Psoas muscle (tissue), 8 donors: ENCODE measurements at places on chromosomes 4 and X. TPM values are rescaled to one million over a fixed set of nuclear protein-coding genes. Genes with fewer than 3 reads are reported as not detected.

- no peak for DNase-seq
Observed at GRCh38 chrX:109274806-109275205, 207.1 kb downstream of the GUCY2F start.

DNA sequence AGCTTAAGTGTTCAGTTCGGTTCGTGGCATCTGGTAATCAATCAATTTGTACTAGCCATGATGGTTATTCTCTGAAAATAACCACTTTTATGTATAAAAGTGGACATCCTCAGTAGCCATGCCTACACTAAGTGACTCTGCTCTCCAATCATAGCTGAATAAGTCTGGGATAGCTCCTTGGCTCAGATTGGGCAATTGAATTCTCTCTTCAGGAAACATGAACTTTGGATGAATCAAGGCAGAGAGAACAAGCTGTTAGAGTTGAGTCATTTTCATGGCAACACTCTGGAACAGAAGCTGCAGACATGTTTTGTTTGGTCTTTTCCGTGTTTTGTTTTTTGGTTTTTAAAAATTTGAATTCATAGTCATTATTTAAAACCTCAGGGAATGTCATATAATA lies 66.8 kb upstream of the TMEM164 start:
- DNase-seq: no peak

GRCh38 chr4:1978226-1978625 lies 30.5 kb downstream of the NELFA start:
- DNase-seq: no peak

DNA sequence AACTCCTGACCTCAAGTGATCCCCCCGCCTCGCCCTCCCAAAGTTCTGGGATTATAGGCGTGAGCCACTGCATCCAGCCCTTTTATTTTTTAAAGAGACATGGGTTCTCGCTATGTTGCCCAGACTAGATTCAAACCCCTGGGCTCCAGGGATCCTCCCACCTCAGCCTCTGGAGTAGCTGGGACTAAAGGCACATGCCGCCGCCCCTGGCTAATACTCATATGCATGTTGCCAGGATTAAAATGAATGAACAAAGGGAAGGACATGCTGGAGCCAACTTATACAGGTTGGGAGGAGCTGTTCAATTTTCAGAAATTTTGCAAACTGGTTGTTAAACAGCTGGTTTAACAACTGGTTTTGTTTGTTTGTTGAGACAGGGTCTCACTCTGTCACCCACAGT lies 1.4 kb upstream of the FTSJ1 start:
- DNase-seq: no peak

GRCh38 chrX:154516656-154517100 lies 646 bp upstream of the FAM3A start:
- no peak for DNase-seq

- no peak for DNase-seq
Observed at GRCh38 chr4:12562021-12562420, 922.1 kb downstream of the RAB28 start.

DNA sequence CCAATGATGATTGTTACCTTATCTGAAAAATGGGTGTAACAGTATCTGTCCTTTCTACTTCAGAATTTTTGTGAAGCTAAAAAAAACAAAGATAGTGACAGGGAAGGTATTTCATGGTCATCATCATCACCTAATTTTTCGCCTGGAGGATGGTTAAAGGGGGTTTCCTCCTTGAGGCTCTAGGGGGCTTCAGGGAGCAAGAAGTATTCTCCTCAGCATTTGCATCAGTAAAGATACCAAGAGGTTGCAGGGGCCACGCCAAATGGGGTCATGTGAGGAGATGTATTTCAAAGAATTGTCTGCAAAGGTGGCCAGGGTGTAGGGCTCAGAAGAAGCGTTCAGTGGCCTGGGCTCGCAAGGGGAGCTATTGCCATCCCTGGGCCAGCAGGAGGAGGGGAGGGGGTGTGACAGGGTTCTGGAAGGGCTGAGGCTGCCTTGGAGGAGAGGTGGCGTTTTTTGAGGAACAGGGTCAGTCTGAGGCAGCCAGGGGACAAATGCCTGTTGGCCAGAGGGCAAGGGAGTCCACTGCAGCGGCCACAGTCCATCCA lies 7.3 kb upstream of the NSG1 start:
- DNase-seq: no peak

DNA sequence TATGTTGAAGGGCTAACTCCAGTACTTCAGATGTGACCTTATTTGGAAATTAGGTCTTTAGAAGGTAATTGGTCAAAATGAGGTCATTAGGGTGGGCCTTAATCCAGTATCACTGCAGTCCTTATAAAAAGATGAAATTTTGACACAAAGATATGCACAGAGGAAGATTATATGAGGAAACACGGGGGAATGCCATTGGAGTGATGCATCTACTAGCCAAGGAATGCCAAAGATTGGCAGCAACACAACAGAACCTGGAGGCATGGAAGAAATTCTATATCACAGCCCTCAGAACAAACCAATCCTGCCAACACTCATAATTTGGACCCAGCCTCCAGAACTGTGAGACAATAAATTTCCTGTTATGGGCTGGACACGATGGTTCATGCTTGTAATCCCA lies 17.6 kb downstream of the TRIM61 start:
- no peak for DNase-seq

DNA sequence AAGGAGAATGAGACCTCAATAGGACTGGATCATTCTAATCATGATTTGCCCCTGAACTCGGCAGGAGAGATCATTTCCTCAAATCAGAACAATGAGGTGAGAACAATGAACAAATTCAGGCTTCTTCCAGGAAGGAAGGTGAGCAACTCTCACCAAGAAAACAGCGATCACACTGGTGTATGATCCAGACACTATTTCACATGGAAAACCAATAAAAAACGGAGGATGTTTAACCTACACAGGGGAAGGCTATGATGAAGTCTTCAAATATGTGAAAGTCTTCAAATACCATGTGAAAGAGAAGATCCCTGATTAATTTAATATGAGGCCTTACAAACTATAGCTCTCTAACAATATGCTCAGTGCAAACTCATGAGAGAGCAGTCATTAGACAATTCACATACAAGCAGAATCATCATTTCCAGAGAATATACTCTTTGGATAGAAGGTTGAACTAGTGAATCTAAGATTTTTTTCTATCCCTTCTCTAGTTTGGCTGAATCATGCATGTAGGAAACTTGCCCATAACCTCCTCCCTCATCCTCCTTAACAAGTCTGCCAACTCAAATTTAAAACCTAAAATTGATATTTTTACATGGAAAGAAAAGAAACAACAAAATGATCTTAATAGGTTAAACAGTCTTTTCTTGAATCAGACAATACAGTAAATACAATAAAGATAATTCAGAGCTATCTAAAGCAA lies 122.5 kb downstream of the ADAMTS3 start:
- DNase-seq: no peak

DNA sequence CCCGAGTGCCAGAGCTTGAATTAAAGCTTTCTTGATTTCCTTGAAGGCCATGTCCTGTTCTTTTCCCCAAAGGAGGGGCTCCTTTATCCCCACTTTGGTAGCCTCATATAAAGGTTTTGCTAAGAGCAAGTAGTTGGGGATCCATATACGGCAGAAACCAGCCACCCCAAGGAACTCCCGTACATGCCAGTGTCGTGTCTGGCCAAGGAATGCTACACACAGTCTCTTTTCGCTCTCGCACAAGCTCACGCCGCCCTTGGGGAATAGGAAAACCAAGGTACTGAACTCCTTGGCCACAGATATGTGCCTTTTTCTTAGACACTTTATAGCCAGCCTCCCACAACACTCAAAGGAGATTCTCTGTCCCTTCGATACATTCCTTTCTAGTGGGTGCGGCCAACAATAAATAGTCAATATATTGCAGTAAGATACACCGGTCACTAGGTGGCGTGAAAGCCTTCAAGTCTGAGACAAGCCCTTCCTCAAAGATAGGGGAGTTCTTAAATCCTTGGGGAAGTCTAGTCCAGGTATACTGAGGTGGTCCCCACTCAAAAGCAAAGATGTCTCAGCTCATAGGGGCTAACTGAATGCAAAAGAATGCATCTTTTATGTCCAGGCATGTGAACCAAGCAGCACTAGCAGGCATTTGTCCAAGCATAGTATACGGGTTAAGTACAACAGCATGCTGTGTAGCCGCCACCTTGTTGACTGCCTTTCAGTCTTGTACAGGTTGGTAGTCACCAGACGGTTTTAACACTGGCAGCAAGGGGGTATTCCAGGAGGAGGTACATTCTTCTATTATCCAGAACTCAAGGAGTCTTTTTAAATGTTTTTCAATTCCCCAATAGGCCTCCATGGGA lies 57.8 kb upstream of the XAGE1B start:
- DNase-seq: no peak

DNA sequence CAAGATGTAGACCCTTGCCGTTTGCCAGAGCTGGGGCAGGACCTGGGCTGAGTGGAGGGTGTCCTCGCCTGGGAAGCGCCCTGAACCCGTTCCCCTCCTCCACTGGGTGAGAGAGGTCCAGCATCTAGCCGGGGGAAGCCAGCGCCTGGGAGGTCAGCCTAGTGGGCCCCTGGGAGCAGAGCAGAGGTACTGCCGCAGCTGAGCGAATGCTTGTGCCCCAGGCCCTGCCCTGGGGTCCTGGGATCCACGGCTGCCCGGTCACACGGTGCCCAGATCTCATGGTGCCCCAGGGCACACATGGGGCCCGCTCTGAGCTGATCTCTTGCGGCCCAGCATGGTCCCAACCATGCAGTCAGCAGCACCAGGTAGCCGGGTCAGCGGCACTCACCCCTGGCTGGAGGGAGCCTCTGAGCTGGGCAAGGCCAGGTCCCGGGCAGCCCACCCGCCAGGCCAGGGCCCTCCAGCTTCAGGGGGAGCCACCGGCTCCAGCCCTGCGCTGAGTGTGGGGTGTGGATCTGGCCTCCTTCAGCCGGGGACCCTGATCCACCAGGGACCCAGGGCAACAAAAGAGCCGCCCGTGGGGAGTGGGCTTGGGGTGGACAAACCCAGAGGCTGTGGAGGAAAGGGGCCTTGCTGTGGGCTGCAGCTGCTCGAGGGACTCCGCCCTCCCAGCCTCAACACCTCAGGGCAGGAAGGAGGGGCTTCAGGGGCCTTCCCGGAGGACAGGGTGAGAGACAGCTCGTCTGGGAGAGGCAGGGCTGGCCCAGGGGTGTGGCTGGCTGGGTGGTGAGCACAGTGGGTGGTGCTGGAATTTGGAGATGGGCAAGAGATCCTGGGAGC lies 4.1 kb upstream of the CPLX1 start:
- peak; percentile 8 for DNase-seq

DNA sequence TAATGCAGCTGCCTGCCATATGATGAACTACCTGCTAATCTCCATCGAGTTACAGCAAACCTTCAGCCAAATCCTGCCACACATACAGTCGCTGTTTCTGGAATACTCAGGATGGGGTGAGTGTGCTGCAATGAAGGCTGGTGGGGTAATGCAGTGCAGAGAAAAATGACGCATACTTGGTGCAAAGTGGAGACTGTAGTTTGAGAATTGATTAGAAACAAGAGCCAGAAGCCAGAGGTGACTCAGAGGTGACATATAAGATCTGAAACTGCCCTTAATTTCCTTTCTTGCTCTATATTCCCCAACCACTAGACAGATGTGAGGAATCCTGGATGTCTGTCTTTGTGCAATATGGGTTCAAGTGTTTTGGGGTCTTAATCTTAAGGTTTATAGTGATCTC lies 22.0 kb downstream of the C4orf54 start:
- DNase-seq: no peak

- no peak for DNase-seq
Observed at GRCh38 chr4:48275247-48275646, 5.6 kb upstream of the TEC start.

DNA sequence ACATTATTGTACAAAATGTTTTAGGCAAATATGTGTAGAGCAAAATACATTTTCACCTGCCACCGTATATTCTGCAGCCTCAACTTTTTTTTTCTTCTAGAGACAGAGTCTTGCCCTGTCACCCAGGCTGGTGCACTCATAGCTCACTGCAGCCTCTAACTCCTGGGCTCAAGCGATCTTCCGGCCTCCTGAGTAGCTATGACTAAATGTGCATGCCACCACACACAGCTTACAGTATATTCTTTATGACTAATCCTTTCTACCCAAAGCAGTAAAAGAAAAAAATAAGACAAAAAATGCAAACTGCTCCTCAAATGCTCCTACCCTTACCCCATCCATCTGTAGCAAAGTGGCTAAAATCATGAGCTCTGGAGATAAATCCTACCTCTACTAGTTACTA lies 426.3 kb downstream of the KCNIP4 start:
- no peak for DNase-seq

DNA sequence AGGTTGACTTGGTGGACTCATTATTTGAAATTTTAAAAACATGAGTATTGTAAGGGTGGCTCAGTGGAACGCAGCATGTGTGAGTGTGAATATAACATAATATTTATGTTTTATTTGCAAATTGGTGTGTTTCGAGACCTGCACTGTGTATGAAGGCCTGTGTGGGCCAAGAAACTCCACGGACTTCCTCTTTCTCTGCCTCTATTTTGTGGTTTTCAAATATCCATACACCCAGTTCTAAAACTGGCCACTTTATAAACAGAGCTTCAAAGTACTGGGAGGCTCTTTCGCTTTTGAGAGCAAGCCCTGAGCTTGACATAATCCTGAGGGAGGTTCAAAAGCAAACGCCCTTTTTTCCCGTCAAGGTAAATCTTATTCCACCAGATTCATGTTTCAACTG lies 187.7 kb downstream of the GPAT3 start:
- DNase-seq: no peak

DNA sequence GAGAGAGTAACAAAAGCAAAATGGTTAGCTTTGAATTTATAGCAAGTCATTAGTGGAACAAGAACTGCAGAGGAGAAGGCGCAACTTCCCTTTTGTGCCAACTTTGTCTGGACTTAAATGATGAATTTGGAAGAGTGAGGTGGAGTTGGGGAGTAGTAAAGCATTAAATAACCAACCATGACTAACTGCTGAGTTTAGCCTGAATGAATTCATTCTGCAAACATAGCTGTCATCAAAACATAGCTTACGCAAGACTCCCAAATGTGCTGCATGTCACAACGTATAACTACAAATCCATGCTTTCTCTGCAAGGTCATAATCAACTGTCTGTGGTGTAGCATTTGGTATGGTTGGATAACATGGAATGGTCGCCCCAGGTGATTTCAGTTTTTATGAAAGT lies 75.9 kb upstream of the RPL34 start:
- no peak for DNase-seq

DNA sequence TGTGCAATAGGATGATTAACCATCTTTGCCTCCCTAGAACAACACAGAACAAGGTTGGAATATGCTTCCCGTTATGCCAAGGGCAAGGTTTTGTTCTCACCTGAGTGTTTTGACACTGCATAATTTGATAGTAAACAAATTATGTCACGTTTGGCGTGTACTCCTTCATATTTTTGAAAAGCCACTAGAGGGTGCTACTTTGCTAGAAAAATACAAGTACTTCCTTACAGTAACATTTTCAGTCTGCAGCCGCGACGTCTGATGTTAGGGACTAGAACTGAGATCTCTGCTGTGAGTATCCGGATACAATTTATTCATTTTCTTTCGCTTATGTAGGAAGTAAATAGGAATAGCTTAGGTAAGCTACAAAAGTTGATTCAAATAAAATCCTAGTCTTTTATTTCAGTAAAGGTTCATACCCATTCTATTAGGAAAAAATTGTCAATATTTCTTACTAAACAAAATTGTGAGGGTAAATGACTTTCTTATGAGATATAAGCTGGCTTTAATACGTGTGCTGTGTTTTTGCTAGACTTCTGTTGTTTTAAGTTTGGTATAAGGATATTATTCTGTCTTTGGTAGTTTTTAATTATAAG lies 181.1 kb upstream of the WDFY3 start:
- DNase-seq: no peak

LUZP4 gene
- polyA plus RNA-seq: not detected

CXCL3 gene
- polyA plus RNA-seq: 1.4 TPM

TRPC3 gene
- polyA plus RNA-seq: 0.04 TPM

AVPR2 gene
- 3.2 TPM for polyA plus RNA-seq

PALLD gene
- 89.9 TPM for polyA plus RNA-seq

NHS gene
- 0.09 TPM for polyA plus RNA-seq

UGT2A3 gene
- polyA plus RNA-seq: not detected

EPGN gene
- polyA plus RNA-seq: not detected
